Urinary bladder (tissue), 4 donors: ENCODE measurements at places on chromosomes 16 and 17. TPM values are rescaled to one million over a fixed set of nuclear protein-coding genes. Genes with fewer than 3 reads are reported as not detected.

DNA sequence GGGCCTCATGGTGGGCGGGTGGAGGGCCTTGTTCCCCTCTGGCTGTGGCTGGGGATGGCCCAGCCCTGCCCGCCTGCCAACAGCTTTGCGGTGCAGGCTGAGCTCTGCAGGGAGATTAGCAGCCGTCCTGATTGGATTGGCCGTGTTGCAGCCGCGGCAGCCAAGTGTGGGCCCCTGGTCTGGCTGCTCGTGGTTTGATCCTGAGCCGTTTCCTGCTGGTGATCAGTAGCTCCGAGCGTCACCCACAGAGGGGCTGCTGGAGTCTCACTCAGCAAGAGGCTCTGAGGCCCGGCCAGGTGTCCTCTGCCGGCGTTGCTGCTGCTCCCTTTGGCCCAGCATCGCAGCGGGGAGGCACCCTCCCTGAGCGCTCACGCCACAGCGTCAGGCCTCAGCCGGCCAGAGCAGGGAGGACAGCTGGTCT is 32.5 kb downstream of the BAIAP2 start:
- no peak for DNase-seq

DNA sequence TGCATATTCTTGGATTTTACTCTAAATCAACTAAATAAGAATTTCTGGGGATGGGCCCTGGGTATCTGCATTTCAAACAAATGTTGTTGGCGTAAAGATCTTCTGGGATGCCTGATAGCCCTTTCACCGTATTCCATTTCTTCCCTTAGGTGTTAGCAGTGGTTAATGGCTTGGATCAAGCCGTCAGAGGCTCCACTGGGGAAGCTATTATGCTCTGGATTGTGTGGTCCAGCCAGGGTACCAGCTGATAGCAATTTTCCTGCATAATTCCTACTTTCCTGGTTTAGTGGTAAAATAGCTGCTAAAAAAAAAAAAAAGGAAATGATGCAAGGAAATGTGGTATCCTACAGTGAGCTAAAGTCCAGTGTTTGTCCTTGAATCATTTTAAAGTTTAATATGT is 365.1 kb downstream of the CDH8 start:
- no peak for DNase-seq

- no peak for DNase-seq
These were observed 193.8 kb downstream of the SNX29 start for GRCh38 chr16:12170103-12171040.

DNA sequence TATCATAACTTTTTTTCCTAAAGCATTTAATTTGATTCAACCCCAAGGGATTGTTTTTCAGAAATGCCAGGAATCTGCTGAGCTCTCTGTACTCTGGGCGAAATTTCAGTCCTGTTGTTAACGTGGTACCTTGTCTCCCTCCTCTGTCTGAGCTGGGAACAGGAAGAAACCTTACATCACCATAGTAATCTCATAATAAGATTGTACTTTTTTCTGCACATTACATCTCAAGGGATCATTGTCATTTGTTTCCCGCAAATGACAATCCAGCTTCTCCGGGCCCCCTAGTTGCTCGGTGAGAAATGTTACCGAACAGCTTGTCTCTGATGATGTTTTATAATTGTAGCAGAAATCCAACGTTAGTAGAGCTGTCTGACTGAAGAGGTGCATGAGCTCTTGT is 152.7 kb upstream of the ERCC4 start:
- DNase-seq = no peak

DNA sequence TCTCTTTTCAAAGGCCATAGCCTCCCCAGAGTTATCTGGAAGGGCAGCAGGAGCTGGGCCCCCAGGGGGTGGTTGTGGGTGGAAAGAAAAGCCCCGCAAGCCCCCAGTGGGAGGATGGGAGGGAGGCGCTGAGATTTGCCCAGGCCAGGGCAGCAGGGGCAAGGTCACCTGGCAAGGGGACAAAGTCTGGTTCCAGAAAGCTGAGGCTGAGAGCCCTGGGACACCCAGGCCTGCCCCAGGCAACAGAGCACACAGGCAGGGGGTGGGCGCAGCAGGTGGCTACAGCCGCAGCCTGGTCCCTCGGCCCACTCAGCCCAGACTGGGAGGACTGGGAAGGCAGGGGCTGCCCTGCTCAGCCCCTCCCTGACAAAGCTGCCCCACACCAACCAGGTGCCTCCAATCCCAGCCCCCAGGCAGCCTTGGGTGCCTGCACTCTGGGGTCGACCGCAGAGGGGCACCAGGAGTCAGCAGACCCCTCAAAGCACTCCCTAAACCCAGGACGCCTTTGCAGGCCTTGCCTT is 23.7 kb upstream of the GSG1L start:
- no peak for DNase-seq

- no peak for DNase-seq
These were observed 39.4 kb upstream of the SMPD3 start for GRCh38 chr16:68487669-68488068.

GRCh38 chr16:82024883-82025282 is 10.2 kb upstream of the HSD17B2 start:
- no peak for DNase-seq

- no peak for DNase-seq
These were observed 18.2 kb downstream of the MYH13 start for GRCh38 chr17:10354651-10355050.

DNA sequence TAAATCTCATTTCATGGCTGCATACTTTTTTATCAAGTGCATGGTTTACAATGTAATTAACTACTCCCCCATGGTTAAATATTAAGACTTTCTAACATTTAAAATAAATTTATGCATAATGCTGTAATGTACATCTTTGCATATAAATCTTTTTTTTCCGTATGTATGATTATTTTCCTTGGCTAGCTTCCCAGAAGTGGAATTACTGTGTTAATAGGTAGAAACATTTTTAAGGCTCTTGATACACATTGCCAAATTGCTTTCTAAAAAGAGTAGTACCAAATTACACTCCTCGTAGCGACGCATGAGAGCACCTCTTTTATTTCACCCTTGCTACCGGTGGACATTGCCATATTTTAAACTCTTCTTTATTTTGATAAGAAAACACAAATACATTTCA is 141.1 kb downstream of the DNAH9 start:
- DNase-seq = no peak

GRCh38 chr17:979212-979538 is 401 bp downstream of the NXN start:
- DNase-seq = no peak

DNA sequence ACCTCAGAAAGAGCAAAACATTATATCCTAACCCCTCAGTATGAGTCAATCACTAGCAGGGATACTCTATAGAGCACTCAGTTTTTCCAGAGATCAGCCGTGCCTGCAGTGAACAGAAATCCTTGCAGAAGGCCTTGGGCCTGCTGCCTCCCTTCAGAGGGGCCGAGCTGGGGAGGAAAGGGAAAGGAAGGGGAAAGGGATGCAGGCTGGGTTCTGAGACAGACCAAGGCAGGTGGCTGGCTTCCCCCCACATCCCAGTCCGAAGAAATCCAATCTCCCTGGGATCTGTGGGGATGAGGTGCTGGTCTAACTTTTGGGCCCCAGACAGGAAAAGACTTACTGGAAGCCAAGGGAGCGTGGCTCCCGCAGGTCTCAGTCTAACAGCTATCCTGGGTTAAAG is 25.3 kb downstream of the SRL start:
- DNase-seq = no peak

GRCh38 chr16:9079430-9079812 is 12.0 kb upstream of the HAPSTR1 start:
- no peak for DNase-seq

DNA sequence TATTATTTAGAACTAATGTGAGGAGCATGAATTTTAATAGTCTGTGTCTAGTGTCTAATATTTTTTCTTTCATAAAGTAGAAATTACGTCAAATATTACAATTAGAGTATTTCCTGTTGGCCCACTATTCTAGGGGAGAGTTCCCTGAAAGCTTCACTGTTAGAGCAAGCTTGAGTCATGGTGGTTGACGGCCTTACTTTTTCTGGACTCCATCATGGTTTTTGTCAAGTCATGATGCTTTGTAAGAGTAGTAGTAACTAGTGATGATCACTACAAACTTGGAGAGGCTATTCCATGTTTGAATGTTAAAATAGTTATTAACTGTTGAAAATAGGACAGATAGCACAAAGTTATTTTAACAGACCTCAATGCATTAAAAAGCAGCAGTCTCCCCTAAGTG is 1.7 kb downstream of the PSMD11 start:
- DNase-seq = no peak

DNA sequence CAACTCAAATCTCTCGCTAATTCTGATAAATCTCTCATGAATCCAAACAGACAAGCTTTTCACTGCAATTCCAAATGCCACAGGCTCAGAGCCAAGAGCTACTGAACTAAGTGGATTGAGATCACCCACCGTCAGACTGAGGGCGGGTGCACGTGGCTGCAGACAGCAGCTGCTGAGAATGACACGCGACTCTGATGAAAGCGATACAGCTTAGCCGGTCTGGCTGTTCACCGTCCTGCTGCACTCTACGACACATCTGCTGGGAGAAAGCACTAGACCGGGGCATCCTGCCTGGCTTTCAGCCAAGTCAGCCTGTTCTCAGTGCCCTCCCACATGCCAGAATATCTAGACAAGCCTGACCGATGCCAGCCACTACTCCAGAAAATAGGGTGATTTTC is 42.6 kb downstream of the KLHDC4 start:
- DNase-seq = peak; percentile 60

DNA sequence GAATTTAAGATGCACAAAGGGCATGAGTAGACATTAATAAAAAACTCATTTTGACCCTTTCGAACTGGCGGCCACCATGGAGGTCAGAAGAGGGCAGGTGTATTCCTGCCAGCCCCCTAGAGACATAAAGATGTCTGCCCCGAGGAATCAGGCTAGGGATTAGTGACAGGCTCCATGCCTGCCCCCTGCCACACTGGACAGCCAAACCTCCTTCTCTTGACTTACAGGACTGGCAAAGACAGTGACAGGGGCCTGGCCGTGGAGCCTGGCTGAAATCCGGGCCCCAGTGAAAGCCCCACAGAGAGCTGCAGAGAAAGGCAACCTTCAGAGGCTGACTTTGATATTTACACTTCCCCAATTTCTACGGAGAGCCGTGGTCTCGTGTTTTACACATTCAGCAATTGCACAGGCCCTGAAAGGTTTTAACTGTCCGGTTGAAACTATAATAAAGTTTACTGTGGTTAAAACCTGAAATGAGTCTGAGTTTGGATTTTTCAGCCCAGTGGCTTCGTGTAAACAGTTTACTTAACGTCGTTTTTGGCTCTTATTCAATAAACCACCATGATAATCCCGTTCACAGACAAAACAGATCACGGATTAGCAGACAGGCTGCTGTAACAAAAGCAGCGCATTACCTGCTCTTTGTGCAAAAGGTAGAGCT is 243.9 kb upstream of the MYOCD start:
- no peak for DNase-seq

- no peak for DNase-seq
These were observed 13.5 kb upstream of the N4BP1 start for GRCh38 chr16:48623304-48624016.

DNA sequence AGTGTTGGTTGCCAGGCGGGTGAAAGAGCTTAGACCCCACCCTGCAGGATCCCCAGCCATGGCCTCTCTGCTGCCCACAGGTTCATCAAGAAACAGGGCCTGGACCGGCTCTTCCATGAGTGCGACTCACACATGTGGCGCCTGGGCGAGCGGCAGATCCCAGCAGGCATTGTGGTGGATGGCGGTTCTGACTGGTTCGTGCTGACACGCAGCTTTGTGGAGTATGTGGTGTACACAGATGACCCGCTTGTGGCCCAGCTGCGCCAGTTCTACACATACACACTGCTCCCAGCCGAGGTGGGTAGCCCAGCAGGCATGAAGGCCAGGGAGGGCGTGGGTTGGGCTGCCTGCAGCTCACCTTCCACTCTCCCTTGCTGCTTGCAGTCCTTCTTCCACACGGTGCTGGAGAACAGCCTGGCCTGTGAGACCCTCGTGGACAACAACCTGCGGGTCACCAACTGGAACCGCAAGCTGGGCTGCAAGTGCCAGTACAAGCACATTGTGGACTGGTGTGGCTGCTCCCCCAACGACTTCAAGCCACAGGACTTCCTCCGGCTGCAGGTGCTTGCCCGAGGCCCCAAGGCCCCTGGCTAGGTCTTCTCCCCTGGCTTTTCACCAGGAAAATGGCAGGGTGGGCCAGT is 9.9 kb downstream of the XYLT2 start:
- DNase-seq = no peak

GRCh38 chr17:69703751-69704150 is 289.3 kb downstream of the MAP2K6 start:
- DNase-seq = no peak

GRCh38 chr17:62847426-62847825 is 39.3 kb upstream of the MARCHF10 start:
- DNase-seq = no peak

GRCh38 chr16:51556694-51557340 is 405.7 kb upstream of the SALL1 start:
- DNase-seq = peak; percentile 28

DNA sequence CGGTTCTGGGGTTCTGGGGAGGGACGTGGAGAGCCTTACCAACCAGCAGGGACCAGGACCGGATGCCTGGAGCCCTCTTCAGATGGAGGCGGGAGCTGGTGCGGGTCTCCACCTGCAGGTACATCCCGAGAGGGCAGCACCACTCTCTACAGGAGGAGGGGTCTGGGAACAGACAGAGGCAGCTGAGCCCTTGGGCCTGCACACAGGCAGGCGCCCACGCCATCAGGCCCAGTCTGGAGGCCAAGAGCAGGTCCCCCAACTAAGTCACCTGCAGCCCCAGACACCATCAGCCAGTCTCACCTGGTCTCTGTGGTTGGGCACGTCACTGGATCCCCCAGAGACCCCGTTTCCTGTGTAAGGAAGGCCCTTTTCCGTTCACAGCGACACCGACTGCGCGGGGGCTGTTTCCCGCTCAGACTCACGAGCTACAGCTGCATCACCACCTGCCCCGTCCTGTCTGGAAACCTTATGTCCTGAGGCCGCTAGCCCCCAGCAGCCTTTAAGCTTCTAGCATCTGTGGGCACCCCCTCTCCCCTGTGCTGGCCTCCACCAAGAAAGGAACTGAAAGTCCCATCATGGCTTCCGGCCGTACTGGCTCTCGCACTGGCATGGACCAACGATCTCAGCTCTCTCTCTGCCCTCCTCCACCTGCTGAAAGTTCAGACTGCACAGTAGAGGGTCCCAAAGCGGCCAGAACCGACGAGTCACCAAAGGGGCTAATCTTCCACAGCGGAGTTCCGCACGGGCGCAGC is 1.2 kb downstream of the CYBC1 start:
- no peak for DNase-seq

GRCh38 chr16:57803134-57803990 is 1.1 kb upstream of the KIFC3 start:
- DNase-seq = no peak

The GPRC5C gene
- total RNA-seq = 27.0 TPM

The FOXC2 gene
- total RNA-seq = 0.58 TPM

The HEATR9 gene
- total RNA-seq = not detected

The DHX58 gene
- total RNA-seq = 7.6 TPM

The C17orf50 gene
- total RNA-seq = not detected

The CES3 gene
- not detected for total RNA-seq
